ENCODE measurements at places on chromosomes 4 and X.

GRCh38 chrX:31271615-31272471 is 200.0 kb upstream of the FTHL17 start:
- DNase-seq = no peak

- no peak for DNase-seq
Observed at GRCh38 chr4:99099311-99099710, 10.7 kb upstream of the ADH5 start.

GRCh38 chr4:168357941-168358340 is 39.4 kb upstream of the DDX60 start:
- DNase-seq = no peak

- DNase-seq = no peak
Observed at GRCh38 chr4:101970547-101971155, 180.1 kb downstream of the BANK1 start.

DNA sequence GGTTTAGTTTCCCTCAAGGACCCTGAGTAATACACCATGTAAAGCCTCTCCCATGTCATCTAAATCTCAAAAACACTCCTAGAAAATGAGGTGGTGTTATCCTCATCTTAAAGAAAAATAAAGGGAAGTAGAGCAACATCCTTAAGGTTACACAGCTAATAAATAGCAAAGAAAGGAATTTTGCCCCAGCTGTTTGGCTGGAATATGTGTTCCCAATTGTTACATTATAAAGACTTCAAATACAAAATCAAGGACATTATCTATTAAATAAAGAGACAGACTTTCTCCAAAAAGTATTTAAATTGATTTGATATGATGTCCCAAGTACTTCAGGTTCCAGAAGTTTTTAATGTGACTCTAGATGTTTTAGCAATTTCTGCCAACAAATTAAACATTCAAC is 57.9 kb upstream of the IL15 start:
- DNase-seq = no peak

- DNase-seq = no peak
Observed at GRCh38 chrX:152822383-152823086, 8.0 kb downstream of the CETN2 start.

DNA sequence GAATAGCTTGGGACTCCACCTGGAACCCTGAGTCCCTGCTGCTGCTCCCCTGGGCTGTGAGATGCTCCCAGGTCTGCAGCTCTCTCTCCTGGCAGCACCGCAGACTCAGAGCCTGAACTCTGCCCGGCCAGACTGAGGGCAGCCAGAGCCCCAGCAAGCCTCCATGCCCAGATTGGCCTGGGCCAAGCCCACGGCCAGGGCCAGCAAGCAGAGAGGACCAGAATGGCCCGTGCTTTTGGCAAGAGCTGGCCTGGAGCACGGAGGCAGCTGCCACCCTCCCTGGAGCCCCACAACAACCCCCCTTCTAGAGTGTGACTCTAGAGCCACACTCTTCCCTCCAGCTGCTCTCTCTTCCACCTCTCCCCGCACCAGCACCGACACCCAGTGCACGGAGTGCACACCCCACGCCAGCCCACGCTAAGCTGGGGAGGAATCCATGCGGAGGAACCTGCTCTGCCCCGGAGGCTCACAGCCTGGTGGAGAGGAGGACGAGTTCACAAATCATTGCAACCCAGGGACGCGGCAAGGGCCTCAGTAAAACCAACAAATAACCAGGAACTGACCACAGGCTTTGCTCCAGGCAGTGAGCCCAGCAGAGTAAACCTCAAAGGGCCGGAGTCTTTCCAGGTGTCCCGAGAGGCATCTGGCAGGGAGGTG is 110.3 kb downstream of the HMX1 start:
- DNase-seq = no peak

GRCh38 chrX:154661170-154661569 is 7.8 kb upstream of the CTAG2 start:
- no peak for DNase-seq

GRCh38 chr4:155479835-155480234 is 103.1 kb upstream of the MAP9 start:
- no peak for DNase-seq

DNA sequence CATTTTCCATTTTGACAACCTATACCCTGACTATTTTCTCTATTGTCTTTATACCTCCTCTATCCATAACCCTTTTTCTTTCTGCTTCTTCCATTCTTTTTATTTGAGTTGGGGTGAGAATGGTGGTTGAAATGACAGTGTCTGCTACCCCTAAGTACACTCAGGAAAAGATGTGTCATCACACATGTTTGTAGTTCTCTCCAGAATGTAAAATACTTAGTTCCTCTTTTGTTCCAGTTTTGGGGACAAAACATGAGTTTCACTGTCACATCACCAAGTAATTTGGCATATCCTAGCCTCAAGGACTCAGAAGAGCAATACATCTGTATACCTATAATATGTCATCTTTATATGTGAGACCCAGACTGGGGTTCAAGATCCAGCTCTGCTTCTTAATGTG is 90.3 kb downstream of the COMMD8 start:
- no peak for DNase-seq

- DNase-seq = no peak
Observed at GRCh38 chr4:75048208-75048879, 115.4 kb downstream of the PARM1 start.

- DNase-seq = no peak
Observed at GRCh38 chr4:159272273-159273140, 169.6 kb downstream of the RAPGEF2 start.

DNA sequence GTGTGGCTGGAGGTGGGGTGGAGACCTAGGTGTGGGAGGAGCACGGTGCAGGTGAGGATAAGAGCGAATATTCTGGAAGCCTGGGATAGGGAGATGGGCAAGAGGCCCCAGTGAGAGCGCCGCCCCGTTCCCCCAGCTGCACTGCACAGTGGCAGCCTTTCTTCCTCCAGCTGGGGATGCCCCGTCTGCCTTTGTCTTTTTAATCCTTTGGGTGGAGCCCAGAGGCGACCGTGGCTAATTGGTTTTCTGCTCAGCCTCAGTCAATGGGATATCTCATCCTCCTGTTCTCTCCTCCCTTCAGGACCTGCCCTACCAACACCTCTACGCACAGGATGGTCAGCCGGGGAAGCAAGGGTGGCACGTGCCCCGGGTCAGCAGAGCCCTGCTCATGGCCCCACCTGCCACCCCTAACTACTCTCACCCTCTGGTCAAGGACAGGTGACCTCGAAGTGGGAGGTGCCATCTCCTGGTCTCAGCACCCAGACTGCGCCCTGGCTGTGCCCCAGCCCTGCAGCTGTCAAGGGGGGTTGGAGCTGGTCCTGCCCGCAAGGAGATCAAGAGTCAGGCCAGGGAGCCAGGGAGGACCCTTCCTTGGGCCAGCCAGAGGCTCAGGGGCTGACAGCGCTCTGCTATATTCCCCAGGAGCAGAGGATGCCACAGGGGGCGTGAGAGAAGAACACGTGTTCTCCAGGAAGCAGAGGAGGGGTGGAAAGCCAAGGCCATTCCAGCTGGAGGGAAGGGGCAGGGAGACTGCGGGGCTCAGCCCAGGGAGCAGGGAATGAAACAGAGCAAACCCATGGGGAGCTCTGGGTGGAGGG is 64.0 kb downstream of the ADRA2C start:
- no peak for DNase-seq

DNA sequence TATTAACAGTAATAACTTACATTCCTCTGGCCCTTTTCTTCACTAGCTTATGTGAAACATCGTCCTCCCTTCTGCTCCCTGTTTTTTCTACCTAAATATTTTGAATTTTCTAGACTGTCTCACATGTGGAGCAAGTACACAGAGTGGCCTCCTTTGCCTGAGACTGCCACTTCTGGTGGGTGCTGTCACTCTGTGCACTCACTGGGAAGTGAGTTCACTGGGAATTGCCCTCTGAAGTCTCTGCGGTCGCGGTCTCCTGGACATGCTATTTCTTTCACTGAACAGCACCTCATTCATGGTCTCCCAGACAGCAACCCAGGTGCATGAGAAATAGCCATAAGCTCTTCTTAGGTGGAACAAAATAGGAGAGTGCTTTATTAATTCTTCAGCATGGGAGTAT is 1179.7 kb upstream of the ADGRL3 start:
- DNase-seq = no peak

DNA sequence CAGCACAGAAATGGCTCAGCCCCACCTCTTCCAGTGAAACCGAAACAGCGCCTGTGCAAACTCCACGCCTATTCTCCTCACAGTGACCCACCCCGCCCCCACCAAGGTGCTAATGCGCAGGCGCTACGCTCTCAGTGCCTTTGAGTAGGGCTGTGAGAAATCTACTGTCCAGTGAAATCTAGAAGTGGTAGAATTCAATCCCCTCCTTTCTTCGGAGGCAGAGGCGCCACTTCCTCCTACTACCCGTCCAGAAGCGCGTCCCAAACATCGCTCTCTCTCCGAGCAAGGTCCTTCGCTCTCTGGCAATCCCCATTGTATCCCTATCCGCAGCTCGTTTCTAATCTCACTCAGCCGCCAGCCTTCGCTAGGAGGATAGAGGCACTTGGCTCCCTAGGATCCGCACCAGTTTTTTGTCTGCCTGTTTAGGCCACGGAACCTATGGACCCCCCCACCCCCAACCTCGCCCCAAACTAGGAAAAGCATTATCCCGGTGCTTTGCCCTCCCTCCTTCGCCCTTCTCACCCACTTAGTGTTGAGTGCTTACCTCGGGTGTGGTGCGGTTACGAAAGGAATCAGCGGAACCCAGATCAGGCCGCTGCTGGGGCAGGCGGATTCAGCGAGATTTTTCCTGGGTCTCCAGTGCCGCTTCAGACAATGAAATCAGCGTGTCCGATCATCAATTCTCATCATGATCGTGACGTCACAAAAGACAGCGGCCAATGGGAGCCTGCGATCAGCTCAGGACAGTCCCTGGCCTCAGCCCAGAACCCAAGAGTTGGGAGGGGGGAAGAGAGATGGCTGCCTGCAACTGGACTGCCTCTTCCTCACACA is at the start of gene HDX:
HDX (minus strand) TSS at position 656 of the 831 bp plus-strand sequence. CDS start 27,056 bp downstream, outside the sequence.
- DNase-seq = no peak

DNA sequence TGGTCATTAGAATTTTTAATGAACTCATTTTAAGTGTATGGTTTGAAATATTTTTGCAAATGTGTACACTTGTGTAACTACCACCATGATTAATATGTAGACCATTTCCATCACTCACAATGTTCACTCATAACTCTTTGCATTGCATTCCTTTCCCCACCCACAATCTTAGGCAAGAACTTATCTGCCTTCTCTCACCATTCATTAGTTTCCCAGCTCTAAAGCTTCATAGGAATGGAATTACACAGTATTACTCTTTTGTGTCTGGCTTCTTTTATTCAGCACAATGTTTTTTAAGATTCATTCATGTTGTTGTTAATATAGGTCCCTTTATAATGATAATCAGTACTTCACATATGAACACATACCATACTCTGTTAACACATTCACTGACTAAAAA is 106.1 kb downstream of the ARAP2 start:
- DNase-seq = no peak

- no peak for DNase-seq
Observed at GRCh38 chrX:119539872-119540271, 25.3 kb downstream of the STEEP1 start.

DNA sequence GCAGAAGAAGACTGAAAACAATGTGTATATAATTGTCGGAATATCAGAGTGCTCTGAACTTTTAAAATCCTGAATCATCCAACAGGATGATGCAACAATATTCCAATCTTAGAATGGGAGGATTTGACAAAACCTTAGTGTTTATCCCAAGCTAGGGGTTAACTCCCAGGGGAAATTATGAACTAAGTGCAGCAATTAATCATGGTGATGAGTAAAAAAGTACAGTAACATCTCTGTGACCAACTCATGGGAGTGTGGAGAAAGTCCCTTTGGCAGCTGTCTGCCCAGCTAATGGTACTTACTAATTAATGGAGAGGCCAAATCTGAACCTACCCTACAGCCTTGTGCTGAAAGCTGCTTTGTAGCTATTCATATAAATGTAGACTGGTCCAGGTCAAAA is 257.6 kb upstream of the DDX53 start:
- DNase-seq = no peak

GRCh38 chr4:59570860-59571476 is 1629.2 kb upstream of the ADGRL3 start:
- no peak for DNase-seq

GRCh38 chrX:69564665-69565064 is 51.2 kb upstream of the EDA start:
- DNase-seq = no peak

DNA sequence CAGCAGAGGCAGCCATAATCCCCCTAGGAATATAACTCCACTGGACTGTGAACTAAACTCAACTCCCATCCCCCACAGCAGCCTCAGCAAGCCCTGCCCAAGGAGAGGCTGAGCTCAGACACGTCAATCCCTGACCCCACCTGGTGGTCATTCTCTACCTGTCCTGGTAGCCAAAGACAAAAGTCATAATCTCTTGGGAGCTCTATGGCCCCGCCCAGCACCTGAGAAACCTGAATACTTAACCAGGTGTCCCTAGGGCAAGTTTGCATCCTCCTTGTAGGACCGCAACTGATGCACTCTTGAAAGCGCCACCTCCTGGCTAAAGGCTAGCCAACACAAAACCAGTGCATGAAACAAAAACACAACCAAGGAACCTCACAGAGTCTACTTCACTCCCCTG is 18.4 kb downstream of the CT47B1 start:
- DNase-seq = no peak

DNA sequence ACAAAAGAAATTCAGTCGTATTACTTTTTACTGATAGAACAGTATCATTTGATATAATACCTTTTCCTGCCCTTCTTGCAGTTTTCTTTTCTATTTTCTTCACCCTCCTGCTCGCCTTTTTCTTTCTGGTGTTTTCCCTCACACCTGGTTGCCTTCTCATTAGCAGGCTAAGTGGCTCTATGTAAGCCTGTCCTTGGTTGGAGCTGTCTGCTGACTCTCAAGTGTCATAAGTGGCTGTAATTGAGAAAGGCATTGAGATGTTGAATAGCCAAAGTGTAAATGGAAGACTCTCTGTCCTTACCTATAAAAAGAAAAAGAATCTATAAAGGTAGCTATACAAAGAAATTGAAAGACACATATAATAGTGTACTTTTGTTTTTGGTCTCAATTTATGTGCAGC is 180.7 kb downstream of the ADGRL3 start:
- DNase-seq = no peak
